Anterior cingulate cortex (tissue), 58 donors: ENCODE measurements at places on chromosomes 16 and 17.

- DNase-seq, result peak; percentile 43
Observed at GRCh38 chr16:24539850-24540601, 660 bp downstream of the RBBP6 start.

DNA sequence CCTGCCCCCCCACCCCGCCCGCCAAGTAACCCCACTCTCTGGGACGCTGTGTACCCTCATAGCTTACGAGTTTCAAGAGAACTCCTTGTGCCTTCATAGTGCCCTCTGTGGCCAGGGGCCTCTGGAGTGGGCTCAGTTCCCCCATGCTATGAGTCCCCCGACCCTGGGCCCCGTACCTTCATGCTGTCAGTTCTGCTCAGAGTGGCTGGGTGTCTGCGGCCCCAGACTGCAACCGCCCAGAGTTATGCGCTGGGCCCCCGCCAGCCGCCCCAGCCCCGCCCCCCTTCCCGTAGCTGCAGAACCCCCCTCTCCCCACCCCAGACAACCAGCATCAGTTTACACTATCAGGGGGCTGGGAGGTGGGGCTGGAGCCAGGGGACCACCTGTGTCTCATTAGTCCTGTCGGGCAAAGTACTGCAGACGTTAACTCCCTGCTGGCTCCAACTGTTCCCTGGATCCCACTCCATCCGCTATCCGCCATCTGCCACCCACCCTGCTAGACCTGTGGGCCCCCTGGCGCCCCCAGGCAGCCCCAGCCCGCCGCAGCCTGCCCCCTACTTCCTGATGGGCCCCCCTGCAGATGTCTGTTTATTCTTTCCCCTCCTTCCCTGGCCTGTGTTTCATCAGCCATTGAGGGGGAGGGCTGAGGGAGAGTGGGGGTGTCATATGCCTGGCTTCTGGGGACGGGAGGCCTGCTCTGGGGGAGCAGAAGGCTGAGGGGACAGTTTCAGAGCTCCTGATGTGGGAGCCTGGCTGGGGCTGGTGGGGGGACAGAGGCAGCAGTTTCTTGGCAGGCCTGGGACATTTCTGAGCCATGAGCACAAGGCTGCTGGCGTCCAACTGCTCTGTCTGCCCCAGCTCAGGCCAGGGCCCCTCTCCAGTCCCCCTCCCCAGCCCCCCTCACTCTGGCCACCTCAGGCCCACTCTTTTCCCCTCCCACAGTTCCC lies at the start of gene MFAP4:
Gene MFAP4 (minus strand): TSS at position 217 of the 947 bp plus-strand sequence. CDS start 35 bp downstream, at position 182.
- peak; percentile 24 for DNase-seq

DNA sequence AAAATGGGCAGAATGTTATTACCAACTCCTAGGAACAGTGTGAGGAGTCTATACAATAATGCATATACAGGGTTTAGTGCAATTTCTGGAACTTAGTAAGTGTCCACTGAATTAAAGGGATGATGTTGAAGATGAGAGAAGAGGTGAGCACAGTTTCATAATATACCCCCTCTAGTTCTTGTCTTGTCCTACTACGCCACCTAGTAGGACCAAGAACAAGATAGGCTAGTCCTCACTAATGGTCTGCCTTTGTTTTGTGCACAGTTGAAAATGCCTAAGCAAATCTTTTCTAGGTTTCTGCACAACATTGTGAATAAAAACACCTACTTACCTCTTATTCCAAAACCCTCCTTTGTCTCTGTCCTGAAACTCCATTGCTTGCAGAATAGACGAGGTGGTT lies 670.2 kb downstream of the CDH8 start:
- DNase-seq, result no peak

DNA sequence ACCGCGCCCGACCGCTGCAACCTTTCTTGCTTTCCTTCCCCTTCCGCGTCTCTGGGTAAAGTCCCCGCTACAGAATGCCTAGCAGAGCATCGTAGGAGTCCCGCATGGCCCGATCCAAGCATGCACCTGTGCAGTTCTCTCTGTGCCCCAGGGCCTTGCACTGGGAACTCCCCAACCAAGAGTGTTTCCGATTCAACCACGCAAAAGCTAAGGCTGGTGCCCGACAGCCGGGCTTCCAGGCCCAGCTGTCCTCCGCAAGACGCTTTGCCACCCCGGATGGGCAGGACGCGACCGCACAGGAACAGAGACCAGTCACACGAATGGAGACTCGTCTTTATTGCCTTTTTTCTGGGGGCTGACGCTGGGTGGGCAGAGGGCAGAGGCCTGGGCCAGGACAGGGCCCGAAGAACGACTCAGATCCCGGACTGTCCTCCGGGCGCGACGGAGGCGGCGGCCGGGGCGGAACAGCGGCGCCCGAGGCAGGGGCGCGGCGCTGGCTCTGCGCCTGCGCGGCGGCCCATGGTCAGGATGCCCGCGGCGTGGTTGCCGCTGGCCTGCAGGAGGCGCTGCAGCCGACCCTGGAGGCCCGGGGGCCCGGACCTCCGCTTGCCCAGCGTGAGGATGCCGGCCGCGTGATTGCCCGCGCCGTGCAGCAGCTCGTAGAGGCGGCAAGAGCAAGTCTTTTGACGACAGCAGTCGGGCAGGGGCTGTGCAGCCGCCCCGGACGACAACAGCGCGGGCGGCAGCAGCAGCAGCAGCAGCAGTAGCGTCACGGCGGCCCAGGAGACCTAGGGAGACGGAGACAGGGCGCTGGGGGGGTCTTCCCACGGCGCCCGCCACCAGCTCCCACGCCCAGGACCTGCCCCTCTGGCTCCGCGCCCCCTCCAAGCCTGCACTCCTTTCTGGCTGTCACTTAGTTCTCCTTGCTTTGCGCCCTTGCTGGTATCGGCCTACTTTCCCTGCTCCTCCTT lies 1.2 kb downstream of the HCRT start:
- DNase-seq, result peak; percentile 72

DNA sequence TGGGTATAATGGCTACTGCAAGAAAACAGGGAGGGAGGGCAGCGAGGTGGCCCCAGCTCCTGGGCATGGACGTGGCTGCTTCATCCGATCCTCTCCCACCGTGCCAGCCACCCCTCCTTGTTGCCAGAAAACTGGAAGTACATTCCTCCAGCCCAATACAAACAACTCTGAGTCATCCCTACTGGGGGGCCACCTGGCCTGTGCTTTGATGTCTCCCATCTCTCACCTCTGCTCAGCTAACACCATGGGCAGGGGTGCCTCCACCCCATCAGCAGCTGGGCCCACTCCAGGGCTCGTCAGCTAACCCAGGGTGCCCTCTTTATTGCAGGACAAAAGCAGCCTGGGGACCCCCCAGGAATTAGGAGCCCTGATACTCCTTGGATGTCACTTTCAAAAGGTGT lies 2.0 kb downstream of the RHBDF2 start:
- no peak for DNase-seq

DNA sequence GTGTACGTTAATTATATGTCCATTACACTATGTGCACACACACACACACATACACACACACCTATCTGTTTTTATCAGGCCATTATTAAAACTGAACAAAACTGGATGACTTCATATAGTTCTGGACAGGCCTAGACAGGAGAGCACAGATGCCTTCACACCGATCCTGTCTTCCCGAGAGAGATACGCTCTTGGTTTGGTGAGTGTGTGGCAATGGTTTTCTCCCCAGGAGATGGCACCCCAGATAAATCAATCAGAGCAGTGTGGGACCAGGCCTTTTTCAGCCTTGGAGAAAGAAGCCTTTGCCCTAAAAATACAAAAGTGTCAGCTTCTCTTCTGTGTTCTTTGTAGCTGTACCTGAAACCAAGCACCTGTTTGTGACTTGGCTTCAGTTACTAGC lies 83.7 kb downstream of the CPPED1 start:
- DNase-seq, result no peak

- DNase-seq, result no peak
Observed at GRCh38 chr16:81814751-81815428, 35.8 kb downstream of the PLCG2 start.

DNA sequence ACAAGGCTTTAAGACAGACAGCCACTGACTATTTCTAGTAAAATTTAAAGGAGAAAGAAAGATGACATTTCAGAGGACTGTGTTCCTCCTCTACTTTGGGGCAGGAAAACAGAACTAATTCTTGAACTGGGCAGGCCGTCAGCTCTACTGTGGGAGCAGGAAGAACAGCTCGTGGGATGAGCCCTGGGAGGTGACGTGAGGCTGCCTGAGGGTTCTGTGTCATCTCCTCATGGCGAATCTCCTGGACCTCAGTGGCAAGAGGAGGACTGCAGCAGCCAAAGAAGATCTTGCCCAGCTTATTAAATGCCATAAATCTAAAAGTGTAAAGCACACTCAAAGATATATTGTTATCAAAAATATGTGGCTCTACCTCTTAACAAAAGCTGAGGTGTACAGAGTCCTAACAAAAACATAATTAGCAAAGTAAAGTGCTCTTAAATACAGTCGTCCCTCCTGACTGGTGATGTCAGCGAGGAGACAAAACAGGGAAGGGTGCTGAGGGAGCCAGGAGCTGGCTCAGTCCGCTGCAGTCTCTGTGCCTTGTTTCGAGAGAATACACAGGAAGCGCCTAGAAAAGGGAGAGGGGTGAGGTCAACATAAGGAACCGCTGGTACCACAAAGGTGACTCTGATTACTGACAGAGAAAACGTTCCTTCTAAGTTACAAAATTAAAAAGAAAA lies 58.0 kb downstream of the CREBBP start:
- DNase-seq, result no peak
